Stimulated activated CD4-positive, alpha-beta T cell treated with anti-CD3 and anti-CD28 coated beads, TNF-alpha, amount 100 ng/mL, for 48 hours (primary cell): ENCODE measurements at places on chromosomes 3 and 15.

- DNase-seq: no peak
Measured at GRCh38 chr15:43881944-43882343, 55.1 kb downstream of the WDR76 start.

DNA sequence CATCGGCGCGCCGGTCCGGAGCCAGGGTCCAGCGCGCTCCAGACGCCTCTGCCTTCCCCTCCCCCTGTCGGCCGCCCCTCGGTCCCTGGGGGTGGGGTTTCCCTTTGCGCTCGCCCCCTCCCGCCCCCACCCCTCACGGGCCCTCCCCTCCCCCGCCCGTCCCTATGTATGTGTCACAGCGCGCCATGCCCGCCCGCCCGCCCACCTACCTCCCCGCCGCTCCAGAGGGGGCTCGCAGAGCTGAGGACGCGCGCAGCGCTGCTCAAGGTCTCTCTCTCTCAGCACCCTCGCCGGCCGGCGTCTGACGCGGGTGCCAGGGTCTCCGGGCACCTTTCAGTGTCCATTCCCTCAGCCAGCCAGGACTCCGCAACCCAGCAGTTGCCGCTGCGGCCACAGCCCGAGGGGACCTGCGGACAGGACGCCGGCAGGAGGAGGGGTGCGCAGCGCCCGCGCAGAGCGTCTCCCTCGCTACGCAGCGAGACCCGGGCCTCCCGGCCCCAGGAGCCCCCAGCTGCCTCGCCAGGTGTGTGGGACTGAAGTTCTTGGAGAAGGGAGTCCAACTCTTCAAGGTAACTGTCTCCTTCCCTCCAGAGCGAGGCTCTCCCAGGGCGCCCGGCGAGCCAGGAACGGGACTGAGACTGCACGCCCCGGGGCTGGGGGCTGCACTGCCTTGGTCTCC, at the start of gene ACAN:
Gene ACAN (plus strand): TSS at position 196 of the 679 bp plus-strand sequence. CDS start 32,771 bp downstream, outside the sequence.
- DNase-seq: no peak

GRCh38 chr3:73521734-73522336, 102.9 kb downstream of the PDZRN3 start:
- no peak for DNase-seq

DNA sequence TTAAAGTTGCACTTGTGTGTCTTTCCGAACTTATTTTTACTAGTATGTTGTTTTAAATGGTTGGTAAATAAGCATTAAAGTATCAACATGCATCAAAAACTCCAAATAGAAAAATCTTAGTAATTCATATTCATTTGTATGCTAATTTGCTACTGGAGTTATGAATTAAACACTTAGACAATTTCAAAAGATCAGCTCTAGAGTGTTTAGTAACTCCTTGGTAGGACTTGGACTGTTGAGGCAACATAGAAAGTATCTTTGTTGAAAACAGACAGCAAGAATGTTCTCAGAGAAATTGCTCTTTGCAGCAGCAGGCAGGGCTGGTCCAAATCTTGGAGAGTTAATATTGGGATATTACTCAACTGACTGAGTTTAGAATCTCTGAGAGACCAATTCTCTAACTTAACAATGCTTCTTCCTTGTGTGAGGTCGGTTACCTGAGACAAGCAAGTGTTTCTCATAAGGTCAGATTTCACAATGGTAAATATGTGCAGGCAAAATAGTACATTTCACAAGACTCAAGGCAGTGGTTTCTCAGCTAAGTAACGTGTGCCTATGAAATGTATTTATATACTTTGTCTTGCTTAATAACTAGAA, 147.8 kb upstream of the IL12A start:
- no peak for DNase-seq

DNA sequence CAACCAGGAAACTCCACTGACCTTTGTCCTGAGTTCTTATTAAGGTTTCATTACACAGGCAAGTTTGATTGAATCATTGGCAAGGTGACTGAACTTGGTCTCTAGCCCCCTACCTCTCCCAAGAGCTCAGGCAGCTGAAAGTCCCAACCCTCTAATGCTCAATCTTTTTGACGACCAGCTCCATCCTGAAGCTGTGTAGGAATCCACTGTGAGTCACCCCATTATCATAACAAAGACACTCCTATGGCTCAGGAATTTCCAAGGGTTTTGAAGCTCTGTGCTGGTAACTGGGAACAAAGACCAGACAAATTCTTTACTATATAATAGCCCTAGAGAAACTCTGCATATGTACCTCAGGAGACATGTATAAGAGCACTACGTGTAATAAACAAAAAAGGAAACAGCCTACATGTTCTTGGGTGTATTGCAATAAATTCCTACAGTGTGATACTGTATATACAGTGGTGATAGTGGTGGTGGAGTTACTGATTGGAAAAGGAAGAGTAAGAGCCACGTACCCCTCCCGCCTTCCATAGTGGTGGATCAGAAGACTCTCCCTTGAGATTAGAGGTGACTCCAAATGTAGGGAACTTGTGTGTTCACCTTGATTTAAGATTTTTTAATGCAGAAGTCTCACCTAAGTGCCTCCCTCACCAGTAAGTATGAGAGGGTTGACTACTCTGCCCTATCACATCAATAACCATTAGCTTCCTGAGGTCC, 116.6 kb downstream of the ST8SIA2 start:
- no peak for DNase-seq

DNA sequence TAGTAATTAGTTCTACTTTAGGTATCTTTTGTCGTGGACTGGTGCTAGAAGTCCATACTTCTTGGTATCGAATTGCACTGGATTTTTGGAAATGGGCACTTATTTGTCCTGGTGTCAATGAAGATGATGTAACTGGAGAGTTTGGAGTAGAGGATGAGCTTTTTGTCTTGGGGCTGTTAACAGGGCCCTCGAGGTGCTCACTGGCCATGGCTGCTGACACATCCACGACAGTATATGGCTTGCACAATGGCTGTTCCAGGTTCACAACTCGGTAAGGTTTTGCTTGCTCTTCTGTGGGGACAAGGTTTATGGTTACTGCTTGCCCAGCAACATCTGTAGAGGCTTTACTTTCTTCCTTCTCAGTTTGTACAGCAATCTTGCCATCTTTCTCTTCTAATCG, 109.4 kb upstream of the TSPAN3 start:
- DNase-seq: no peak
